Stimulated activated CD8-positive, alpha-beta memory T cell treated with anti-CD3 and anti-CD28 coated beads, Interleukin-7, amount 100 ng/mL, for 24 hours (primary cell): ENCODE measurements at places on chromosomes 1 and 21.

- no peak for DNase-seq
Observed at GRCh38 chr21:42661688-42662429, 8.4 kb downstream of the PDE9A start.

GRCh38 chr1:23634840-23635651 lies 56.6 kb upstream of the RPL11 start:
- DNase-seq = no peak

DNA sequence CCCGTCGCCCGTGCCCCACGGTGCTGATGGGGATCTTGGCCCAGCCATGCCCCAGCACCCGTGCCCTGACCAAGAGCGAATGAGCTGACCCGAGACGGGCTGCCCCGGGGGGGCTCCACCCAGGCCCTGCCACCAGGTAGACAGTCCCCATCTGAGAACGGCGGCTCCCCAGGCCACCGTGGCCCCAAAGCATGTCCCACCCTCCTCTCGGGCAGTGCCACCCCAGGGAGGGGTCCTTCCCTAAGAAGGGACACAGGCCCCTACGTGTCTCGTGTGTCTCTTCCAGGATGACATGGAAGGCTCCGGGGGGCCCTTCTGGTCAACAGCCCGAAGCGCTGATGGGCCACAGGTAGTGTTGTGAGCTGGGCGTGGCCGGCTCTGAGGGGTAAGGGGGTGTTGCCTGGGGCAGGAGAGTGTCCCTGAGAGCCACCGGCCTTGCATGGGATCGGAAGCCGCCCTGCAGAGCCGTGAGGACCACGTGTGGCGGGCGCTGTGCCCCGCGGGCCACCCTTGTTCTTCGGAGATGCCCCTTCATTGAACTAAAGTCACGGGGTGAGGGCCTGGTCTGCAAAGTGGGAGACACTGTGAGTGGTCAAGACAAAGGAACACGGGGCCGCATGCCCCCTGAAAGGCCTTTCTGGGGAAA lies 55.0 kb downstream of the SLC19A1 start:
- no peak for DNase-seq

DNA sequence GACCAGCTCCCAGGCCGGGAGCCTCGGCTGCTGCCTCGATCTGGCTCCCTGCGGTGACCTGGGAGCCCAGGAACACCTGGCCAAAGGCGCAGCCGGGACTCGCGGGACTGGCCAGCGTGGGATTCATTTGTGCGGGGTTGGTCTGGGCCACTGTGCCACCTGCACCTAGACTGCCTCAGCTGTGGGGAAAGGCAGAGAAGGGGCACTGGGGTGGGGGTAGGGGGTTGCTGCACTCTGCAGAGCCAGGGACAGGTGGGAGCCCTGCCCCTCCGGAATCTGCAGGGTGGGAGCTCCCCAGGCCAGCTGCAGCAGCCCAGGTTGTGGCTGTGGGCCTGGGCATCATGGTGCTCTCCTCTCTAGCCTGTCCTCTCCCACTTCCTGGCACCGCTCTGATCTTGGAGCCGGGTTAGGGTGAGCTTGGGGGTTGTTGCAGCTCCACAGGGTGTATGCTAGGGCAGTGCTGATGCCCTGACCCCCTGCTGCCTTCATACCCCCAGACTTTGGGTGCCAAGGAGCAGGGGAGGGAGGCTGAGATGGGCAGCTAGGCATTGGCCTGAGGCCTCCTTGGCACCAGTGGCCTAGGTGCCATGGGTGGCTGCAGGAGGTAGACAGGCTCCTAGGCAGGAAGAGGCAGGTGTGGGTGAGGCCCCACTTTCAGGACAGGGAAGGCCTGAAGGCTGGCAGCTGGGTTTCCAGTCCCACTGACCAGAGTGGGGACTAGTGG lies 57.5 kb upstream of the ETV3 start:
- no peak for DNase-seq

DNA sequence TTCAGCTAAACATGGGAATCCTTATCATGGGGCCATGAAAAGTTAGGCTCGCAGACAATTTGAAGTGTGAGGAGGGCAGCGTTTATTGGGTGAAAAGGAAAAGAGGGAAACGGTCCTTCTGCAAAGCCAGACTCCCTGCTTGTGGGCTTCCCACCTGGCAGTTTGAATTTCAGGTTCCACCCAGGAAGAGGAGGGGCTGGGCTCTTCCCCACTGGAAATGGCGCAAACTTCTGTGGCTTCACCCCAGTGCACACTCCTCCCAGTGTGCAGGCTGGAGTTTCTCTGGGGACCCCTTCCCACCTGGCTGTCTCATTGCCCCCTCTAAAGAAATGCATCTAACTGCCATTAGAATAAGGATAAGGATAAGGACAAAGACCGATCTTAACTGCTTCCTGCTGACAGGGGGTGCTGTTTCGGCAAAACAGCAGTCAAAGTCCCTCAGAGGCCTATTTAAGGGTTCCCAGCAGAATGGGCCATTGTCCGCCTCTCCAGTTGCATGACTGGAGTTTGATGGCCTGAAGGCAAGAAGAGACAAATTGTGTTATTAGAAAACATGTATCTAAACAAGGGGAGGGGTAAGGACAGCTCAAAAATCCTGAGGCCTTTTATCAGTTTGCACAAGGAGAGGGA lies 20.4 kb downstream of the AIM2 start:
- DNase-seq = no peak

DNA sequence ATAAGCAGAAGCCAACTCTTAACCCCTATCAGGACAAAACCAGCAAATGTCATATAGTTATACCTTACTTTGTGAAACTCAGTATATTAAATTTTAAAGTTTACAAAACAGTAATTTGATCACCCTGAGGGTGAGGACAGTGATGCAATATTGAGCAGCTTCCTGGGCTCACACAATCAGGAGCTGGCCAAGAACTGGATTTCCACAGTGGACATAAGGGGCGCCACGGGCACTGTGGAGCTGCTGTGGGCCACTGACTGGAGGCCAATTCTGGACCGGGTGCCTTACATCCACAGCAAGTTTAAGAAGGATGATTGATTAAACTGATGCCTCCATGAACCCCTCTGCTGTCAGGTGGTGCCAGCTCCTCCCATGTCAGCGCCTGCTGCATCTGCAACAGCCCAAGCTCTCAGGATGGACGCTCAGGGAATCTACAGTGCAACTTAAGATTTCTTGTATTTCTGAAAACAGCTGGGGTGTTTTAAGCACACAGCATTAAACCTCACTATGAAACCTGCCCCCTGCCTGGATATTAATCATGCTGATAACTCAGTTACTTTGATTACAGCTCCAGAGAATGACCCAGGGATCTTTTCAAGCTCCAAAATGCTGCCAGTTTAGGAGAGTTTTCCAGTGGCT lies 55.9 kb downstream of the TOR3A start:
- DNase-seq = no peak

GRCh38 chr1:178487070-178487615 lies 9.6 kb downstream of the CLEC20A start:
- DNase-seq = no peak

- no peak for DNase-seq
Observed at GRCh38 chr1:17441265-17441992, 2.0 kb upstream of the RCC2 start.

DNA sequence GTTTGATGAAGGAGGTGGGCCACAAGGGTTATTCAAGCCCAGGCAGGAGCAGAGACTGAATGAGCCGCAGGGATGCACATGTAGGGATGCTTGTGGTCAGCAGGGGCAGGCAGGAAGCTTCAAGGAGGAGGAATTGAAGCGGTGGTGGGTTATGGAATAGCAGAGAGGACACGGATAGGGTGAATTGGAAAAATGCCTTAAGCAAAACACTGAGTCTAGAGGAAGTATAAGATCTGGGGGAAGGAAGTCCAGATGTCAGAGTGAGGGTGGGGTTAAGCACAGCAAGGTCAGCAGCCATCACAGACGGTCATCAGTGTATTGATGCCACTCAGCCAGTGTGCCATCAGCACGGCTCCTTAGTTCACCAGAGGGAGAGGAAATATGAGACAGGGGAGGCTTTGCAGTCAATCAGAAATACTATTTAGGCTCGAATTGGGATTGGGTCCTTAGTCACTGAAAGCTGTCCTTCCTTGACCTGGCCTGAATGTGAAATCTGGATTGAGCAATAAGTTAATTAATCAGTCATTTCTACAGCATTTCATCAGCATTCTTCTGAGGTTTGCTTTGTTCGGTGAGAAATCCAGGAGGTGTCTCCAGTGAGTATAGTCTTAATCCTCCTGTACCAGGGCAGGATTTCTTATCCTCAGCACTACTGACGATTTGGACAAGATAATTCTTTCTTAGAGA lies 6.0 kb upstream of the LCE1F start:
- no peak for DNase-seq

GRCh38 chr1:86751923-86752322 lies 47.5 kb downstream of the SH3GLB1 start:
- DNase-seq = no peak

DNA sequence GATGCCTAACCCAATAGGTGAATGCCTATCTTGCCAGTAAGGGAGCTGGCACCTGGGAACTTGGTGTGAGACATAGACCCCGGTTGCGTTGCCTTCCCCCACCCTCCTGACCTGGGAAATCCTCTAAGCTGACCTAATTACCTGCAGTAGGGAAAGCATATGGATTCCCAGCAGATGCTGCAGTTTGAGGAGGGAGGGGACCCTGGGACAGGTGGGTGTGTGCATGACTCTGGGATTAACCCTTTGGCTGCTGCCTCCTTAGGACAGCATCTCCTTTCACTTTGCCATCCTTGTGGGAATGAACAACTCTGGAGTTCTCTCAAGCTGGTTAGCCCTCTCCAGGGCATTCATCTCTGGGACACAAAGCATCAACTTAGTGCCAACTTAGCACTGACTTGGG lies 16.4 kb upstream of the NFASC start:
- no peak for DNase-seq

GRCh38 chr1:84907095-84907827 lies 14.3 kb upstream of the LPAR3 start:
- no peak for DNase-seq

GRCh38 chr1:198693321-198693720 lies 54.5 kb downstream of the PTPRC start:
- no peak for DNase-seq

GRCh38 chr1:151443846-151444782 lies 15.2 kb downstream of the POGZ start:
- no peak for DNase-seq

- no peak for DNase-seq
Observed at GRCh38 chr1:53638360-53639035, 100.5 kb downstream of the GLIS1 start.

DNA sequence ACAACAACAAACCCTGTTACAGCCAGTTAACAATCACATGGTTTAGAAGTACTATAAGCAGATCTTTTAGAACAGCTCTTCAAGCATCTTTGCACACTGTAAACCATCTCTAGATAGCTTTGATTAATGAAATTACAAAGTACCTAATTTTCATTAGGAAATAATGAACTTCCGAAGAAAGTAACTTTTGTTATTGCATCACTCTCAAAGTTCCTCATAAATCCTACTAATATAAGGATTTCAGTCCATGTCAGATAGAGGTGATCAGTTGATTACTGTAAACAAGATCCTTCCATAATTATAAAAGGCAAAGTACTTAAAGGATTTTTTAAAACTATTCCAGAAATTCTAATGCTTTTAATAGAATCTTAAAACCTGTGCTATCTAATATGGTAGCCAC lies 58.2 kb downstream of the FAF1 start:
- DNase-seq = no peak

- DNase-seq = no peak
Observed at GRCh38 chr1:205261946-205262691, 34.4 kb downstream of the TMCC2 start.

- DNase-seq = no peak
Observed at GRCh38 chr1:88302843-88303486, 381.1 kb upstream of the PKN2 start.

- DNase-seq = no peak
Observed at GRCh38 chr1:62050165-62050564, 144.5 kb upstream of the L1TD1 start.

DNA sequence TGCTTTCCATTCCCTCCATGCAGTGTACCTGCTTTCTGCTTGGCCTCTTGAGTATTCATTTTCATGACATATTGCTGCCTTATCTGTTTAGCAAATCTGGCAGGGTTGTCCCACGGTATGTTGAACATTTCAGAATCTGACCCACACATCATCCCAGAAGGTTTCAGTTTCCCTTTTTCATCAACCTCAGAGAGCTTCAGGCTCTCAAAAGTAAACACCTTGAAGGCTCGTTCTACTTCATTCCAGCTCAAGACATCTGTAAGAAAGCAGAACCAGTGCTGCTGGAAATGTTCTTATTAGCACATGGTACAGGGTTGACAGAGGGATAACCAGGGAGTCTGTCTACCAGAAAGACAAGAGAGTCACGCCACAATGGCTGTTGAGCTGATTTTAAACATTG lies 103.6 kb downstream of the SPAG17 start:
- no peak for DNase-seq

- no peak for DNase-seq
Observed at GRCh38 chr1:32540605-32541004, 1.4 kb downstream of the ZBTB8A start.

GRCh38 chr1:207389728-207390464 lies 64.2 kb upstream of the CR2 start:
- no peak for DNase-seq

DNA sequence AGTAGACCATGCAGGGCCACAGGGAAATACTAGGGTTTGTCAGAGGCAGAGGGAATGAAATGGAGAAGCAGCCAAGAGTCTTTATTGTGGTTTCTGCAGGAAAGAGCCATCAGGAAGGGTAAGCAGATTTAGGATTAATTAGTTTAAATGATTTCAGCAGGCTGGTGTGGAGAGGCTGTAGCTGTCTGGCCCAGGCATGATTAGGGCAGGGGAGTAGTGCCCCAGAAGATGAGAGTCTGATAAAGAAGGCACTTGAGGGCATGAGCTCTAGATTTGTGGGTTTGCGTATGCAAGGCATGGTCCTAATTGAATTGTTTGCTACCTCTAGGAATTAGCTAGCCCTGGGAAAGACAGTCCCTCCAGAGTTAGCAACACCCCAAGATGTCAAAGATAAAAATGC lies 484.6 kb upstream of the PLXNA2 start:
- DNase-seq = no peak

GRCh38 chr1:6261615-6261995 lies 707 bp upstream of the GPR153 start:
- DNase-seq = no peak

- no peak for DNase-seq
Observed at GRCh38 chr1:230794431-230794830, 47.2 kb downstream of the CAPN9 start.

GRCh38 chr1:17292299-17293160 lies 15.5 kb upstream of the PADI4 start:
- no peak for DNase-seq
